ENCODE measurements at places on chromosomes 5 and 9. TPM values are rescaled to one million over a fixed set of nuclear protein-coding genes. Genes with fewer than 3 reads are reported as not detected.

Gene OR13C2
- total RNA-seq, result not detected

Gene PCDHA8
- not detected for total RNA-seq

DNA sequence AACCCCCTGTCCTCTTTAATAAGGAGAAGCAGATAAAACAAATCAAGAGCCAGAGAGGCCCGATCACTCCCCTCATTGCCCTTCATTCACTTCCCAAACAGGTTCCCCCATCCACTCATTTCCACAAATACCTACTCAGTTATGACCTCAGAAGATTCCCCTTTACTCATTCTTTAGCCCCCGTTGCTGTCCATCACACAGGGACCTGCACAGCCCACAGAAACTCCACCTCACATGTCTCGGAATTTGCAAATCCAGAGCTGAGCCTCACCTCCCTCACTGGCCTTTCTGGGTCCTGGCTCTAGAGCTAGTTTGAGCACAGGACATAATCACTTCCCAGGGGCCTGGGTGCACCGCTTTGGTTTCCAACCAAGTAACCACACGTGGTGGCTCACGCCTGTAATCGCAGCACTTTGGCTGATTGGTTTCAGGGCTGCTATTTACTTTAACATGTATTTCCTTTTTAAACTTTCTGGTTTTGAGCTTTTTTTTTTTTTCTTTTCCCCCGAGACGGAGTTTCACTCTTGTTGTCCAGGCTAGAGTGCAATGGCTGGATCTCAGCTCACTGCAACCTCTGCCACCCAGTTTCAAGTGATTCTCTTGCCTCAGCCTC, 17.8 kb downstream of the ATP6V0E1 start:
- DNase-seq, result no peak
- H3K27ac ChIP-seq, result no peak overlapping the region
- H3K27me3 ChIP-seq, result no peaks in the 10 kb centered on the region
- H3K4me3 ChIP-seq, result no peak overlapping the region
- no peaks in the 10 kb centered on the region for H3K36me3 ChIP-seq

GRCh38 chr5:132269635-132270334, 12.3 kb downstream of the PDLIM4 start:
- no peaks in the 10 kb centered on the region for H3K27me3 ChIP-seq
- DNase-seq, result no peak
- H3K4me3 ChIP-seq, result no peak overlapping the region
- no peaks in the 10 kb centered on the region for H3K36me3 ChIP-seq
- no peaks in the 10 kb centered on the region for H3K4me1 ChIP-seq

DNA sequence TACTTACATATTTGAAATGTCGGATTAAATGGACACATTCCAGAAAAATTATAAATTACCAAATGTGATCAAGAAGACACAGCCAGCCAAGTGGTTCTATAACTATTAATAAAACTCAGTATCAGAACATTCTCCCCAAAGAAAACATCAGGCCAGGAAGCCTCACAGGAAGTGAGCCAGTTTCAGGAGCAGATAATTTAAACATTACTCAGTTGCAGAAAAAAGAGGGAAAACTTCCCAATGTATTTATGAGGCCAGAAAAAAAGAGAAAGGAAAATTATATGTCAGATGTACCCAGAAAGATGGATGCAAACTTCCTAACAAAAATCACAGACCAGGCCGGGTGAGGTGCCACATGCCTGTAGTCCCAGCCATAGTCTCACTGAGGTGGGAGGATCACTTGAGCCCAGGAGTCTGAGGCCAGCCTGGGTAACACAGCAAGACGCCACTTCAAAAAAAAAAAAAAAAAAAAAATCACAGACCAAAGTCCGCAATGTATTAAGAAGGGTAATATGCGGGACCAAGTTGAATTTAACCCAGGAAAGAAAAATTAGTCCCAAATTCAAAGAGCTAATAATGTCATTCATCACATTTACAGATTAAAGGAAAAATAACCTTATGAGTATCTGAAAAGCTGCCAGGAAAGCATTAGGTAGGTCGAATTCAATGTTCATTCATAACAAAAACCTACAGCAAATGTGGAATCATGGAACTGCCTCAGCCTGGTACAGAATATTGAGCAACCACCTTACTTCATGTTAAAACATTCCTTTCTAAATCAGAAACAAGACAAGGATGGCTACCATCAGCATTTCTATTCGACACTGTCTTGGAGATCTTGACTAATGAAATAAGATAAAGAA, 37.2 kb upstream of the NRARP start:
- no peaks in the 10 kb centered on the region for H3K4me1 ChIP-seq
- H3K27ac ChIP-seq, result no peak overlapping the region
- no peaks in the 10 kb centered on the region for H3K36me3 ChIP-seq

GRCh38 chr5:483434-484140, 40.6 kb downstream of the EXOC3 start:
- no peaks in the 10 kb centered on the region for H3K27me3 ChIP-seq
- no peak overlapping the region for H3K27ac ChIP-seq
- peaks cover 4% of the 10 kb centered on the region for H3K4me1 ChIP-seq
- no peaks in the 10 kb centered on the region for H3K36me3 ChIP-seq
- DNase-seq, result no peak
